ENCODE measurements at places on chromosomes 7 and 10.
A peak's percentile ranks its signal among the peaks of the same experiment; 100 is the strongest.

GRCh38 chr7:20280475-20281351, 50.0 kb upstream of the ITGB8 start:
- no peak for DNase-seq

DNA sequence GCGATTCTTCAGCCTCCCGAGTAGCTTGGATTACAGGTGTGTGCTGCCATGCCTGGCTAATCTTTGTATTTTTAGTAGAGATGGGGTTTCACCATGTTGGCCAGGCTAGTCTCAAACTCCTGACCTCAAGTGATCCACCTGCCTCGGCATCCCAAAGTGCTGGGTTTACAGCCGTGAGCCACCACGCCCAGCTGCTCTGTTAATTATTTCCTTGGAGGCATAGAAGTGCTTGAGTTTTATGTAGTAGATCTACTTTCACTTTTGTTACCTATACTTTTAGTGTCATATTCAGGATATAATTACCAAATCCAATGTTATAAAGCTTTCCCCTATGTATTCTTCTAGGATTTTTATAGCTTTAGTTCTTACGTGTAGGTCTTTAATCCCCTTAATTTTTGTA, 1093.0 kb downstream of the GATA3 start:
- DNase-seq: no peak

- DNase-seq: no peak
Measured at GRCh38 chr10:76211691-76212090, 780.3 kb downstream of the LRMDA start.

- DNase-seq: peak; percentile 52
Measured at GRCh38 chr7:39688611-39689480, 65.5 kb downstream of the RALA start.

GRCh38 chr10:43958964-43959363, 310.3 kb upstream of the ZNF32 start:
- no peak for DNase-seq
